Muscle of leg (tissue), 16 donors: ENCODE measurements at places on chromosomes 1 and 21.
A peak's percentile ranks its signal among the peaks of the same experiment; 100 is the strongest.

DNA sequence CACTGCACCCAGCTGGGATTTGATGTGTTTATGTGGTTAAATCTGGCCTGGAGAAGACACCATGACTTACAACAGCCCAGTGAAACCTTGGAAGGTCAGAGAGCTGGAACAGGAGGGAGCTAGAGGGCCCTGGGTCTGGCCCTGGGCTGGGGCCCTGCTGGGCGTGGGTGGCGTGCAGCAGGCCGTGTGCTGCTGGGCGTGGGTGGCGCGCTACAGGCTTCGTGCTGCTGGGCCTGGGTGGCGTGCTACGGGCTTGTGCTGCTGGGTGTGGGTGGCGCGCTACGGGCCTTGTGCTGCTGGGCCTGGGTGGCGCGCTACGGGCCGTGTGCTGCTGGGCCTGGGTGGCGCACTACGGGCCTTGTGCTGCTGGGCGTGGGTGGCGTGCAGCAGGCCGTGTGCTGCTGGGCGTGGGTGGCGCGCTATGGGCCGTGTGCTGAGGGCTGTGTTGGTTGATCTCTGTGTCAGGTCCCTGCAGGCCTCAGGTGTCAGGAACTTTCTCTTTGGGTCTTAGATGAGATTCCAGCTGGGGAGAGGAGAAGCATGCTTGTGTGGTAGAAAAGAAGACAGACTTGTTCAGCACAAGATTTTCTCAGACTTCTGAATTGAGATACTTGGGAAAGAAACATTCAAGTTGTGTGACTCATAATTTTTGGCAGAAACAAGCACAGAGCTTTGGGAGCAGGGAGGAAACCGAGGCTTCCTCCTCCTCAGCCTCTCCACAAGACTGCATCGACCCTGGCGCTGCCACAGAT lies 66.0 kb downstream of the COL18A1 start:
- peak; percentile 96 for DNase-seq

DNA sequence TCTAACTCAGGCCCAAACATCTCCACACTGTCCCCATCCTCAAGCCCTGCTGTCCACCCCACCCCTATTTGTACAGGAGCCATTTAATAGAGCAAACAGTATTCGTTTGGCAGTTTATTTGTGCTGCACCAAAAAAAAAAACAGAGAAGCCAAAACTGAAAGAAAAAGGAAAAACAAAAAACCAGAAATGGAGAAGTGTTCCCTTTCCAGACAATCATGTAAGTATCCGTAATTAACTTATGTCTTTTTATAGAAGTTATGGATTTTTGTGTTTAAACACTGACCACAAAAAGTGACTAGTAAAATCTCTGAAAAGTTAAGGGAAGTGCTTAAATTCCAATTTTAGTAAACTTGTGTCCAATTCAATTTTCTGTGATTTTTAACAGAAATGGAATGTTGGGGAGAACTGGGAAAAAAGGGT lies 40.4 kb upstream of the ZBTB18 start:
- DNase-seq, result peak; percentile 7

GRCh38 chr1:33972676-33973395 lies 109.0 kb downstream of the HMGB4 start:
- DNase-seq, result peak; percentile 31

GRCh38 chr1:198500096-198500495 lies 40.4 kb downstream of the ATP6V1G3 start:
- peak; percentile 24 for DNase-seq

DNA sequence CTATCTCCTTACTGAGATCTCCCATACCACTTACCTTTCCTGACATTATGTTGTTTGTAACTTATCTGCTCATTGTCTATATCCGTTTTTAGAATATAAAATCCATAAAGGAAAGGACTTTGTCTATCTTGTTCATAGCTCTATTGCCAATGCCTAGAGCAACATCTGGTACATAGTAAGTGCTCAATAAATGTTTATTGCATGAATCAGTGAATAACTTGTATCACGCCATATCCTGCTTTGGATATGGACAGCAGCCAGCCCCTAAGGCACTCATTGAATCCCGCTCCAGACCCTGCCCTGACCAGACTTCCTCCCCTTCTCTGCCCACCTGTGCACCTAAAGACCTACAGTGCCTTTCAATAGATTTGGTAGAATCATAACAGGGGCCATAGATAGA lies 298.1 kb upstream of the PLXNA2 start:
- DNase-seq, result no peak

DNA sequence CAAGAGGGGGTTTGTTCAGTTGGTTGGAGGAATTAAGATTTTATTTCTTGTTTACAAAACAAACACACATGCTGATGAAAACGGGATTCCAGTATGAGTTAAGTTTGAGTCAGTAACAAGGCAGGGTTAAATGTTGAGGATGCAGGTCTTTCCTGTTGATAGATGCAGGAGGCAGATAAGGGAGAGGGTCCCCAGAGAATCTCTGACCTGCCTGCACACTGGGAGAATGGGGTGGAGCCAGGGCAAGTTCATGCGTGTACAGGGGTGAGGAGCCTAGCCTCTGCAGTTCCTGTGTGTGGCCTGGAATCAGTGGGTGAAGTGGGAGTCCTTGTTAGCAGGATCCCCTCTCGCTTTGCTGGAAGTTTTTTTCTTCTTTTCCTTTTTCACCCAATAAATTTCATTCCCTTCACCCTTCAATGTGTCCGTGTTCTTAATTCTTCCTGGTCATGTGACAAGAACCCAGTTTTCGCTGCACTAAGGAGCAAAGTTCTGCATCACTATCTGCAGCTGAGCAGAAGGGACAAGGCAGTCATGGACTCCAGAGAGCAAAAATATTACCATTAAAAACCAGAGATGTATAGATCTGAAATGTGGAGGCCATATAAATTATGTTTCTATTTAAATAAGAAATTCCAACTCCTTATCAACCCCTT lies 69.9 kb upstream of the MARK1 start:
- no peak for DNase-seq

GRCh38 chr1:164682570-164682969 lies 123.6 kb downstream of the PBX1 start:
- DNase-seq, result no peak

DNA sequence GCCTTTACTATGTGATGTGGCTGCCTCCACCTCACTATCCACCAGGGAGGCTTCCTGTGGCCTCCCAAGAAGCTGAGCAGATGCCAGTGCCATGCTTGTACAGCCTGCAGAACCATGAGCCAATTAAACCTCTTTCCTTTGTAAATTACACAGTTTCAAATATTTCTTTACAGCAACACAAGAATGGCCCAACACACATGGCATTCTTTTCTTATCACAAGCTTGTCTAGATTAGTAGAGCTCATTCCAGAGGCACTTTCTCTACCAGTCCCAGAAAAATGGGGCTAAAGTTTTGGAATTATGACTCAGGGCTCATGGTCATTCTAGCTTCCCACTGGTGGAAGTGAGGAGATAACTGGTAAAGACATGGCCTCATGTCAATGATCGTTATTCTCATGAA lies 655.2 kb downstream of the LMO4 start:
- no peak for DNase-seq

GRCh38 chr1:54537611-54538010 lies 10.4 kb upstream of the ACOT11 start:
- DNase-seq, result no peak

GRCh38 chr1:66383611-66384010 lies 150.3 kb upstream of the SGIP1 start:
- no peak for DNase-seq

DNA sequence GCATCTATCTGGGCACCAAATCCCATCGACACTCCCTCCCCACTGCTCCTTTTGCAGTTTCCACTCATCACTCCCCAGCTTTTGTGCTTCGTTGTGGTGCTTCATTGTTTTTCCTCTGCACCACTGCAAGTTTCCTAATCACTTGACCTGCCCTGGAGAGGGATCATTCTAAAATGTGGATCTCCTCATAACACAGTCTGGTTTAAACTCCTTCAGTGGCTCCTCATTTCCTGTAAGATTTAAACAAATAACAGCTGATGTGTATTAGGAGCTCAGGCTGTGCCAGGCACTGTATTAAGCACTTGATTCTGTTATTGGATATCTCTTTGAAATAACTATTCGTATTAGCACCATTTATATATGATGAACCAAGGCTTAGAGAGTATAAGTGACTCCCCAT lies 51.3 kb downstream of the MAP10 start:
- no peak for DNase-seq

DNA sequence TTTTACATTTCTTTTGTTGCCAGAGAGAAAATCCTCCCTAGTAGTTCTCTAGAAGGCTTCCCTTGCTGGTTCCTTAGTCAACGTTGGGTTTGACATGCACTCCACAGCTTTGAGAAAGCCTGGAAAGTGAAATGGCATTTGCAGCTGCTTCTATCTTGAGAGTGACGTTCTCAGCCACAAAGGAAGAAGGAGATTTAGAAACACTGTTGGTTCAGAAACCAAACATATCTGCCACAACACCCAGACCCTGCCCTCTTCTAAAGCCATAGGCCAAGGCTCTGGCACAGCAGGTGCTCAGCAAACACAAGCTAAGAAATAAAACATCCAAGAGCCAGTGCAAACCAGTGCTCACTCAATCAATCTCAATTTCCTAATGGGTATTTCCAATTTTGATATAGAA lies 121.4 kb downstream of the CCDC185 start:
- DNase-seq, result no peak

GRCh38 chr21:22288885-22289499 lies 1290.8 kb downstream of the NCAM2 start:
- DNase-seq, result no peak

GRCh38 chr1:236750928-236751327 lies 44.2 kb upstream of the MTR start:
- no peak for DNase-seq

- peak; percentile 22 for DNase-seq
Measured at GRCh38 chr1:211928993-211929637, 98.6 kb upstream of the LPGAT1 start.

- DNase-seq, result no peak
Measured at GRCh38 chr1:25020173-25020845, 90.2 kb upstream of the RUNX3 start.

DNA sequence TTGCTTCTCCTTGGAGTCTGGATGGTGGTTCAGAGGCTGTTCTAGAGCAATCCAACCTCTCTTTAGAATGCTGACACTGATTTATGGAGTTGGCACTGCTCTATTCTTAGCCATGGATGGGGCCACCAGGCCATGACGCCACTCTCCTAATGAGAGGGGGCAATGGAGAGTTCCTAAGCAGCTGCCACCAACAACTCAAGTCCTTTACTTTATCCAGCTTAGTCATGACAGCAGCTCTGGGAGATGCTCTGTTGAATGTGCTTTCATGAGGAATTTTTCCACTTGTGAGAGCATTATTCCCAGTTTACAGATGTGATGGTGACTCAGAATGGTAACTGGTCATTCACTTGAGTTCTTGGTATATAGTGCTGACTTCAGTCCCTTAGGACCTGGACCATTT lies 366.3 kb downstream of the HHAT start:
- peak; percentile 62 for DNase-seq

GRCh38 chr21:39667353-39667891 lies 54.7 kb downstream of the B3GALT5 start:
- DNase-seq, result no peak

DNA sequence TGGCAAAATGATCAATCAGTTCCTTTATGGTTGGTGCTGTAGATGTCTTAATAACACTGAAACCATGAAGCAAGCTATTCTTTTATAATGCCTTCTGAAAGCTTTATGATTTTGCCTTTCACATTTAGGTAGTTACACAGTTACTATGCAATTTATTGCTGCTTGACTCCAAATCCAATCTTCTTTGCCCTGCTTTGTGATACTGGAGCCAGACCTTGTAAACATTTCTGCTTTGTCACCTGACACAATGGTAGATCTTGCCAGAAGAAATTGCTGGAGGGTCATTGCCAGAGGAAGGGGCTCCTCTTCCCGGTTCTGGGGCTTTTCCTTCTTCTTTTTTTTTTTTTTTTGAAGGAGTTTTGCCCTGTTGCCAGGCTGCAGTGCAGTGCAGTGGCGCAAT lies 40.5 kb upstream of the KLF17 start:
- DNase-seq, result no peak

- no peak for DNase-seq
Measured at GRCh38 chr1:200006711-200007110, 20.8 kb upstream of the NR5A2 start.

GRCh38 chr1:6601923-6602668 lies 573 bp downstream of the KLHL21 start:
- peak; percentile 81 for DNase-seq

DNA sequence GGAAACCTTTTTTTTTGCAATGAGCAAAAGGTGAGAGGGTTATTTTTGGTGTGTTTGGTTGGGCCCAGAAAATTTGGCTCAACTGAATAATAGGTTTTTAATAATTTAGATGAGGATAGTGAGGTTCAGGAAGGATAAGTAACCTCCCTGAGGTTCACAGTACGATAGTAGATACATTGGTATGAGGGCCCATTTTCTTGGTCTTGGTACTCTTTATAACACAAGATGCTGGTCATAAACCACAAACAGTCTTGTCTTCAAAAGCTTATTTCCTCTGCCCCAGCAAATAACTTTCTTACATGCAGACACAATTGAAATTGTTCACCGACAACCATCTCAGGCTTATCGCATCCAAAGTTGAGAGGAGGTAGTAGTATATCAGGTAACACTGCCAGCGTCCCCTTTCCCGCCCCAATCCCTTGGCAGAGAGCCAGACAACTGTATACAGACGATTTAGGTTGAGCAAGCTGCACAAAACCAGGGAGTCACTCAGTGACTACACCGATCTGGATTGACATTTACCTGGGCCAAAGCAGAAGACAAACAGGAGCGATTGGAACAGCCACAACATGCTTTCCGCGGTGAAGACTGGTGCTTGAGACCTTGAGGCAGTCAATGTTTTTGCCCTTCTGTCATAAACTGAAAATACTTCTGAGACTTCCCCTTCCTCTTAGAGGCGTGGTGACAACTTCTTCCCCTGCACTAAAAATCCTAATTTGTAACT lies at the start of gene SLAMF6:
Gene SLAMF6, minus strand, starts transcription at position 634 of the 724 bp plus-strand sequence. Its CDS starts 63 bp downstream, at position 571.
- DNase-seq, result no peak
